Dorsolateral prefrontal cortex (tissue), 122 donors: ENCODE measurements at places on chromosomes 5 and 9. TPM values are rescaled to one million over a fixed set of nuclear protein-coding genes. Genes with fewer than 3 reads are reported as not detected.

Gene RAD23B
- 102 TPM for total RNA-seq

Gene TMEM252
- not detected for total RNA-seq

Gene MLANA
- not detected for total RNA-seq

Gene CNTNAP3B
- total RNA-seq, result 45.2 TPM

Gene MZB1
- total RNA-seq, result not detected
